ENCODE measurements at places on chromosomes 13 and 19.

DNA sequence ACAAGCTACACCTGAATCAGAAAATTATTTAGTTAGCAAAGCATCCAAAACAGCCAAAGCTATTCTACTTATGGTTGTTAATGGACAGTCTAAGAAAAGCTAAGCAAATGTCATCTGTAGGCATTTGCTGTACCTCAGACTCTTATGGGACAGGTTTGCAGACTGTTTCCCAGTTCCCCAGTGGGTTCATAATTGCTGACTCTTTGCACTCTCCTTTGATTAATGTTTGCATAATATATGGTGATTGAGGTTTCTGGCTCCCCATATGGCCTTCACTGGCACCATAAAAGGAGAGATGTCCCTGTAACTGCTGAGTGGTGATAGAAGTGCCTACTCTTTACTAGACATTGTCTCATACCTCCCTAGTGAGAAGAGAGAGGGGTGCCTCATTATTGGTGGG lies 142.1 kb downstream of the GPC6 start:
- DNase-seq: no peak

- DNase-seq: no peak
These were observed 110.4 kb downstream of the CRYL1 start for GRCh38 chr13:20415306-20415679.

DNA sequence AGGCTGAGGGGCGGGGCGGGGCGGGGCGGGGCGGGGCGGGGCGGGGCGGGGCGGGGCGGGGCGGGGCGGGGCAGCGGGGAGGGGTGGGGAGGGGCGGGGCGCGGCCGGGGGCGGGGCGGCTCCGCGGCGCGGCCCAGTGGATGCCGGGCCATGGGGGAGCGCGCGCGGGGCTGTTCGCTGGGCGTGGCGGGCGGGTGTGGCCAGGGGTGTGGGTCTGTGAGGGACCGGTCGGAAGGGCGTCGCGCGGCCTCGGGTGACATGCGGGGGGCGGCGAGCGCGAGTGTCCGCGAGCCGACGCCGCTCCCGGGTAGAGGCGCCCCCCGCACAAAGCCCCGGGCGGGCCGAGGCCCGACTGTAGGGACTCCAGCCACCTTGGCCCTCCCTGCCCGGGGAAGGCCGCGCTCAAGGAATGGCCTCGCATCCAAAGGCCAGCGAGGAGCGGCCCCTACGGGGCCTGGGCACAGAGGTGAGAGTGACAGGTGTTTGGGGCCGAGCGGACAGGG lies at the start of gene ZFP28:
TSS of gene ZFP28 (plus strand) at position 188 of the 503 bp plus-strand sequence. CDS start at position 259, 71 bp downstream.
- peak; percentile 71 for DNase-seq

- no peak for DNase-seq
These were observed 12.5 kb downstream of the FZR1 start for GRCh38 chr19:3518659-3519058.

DNA sequence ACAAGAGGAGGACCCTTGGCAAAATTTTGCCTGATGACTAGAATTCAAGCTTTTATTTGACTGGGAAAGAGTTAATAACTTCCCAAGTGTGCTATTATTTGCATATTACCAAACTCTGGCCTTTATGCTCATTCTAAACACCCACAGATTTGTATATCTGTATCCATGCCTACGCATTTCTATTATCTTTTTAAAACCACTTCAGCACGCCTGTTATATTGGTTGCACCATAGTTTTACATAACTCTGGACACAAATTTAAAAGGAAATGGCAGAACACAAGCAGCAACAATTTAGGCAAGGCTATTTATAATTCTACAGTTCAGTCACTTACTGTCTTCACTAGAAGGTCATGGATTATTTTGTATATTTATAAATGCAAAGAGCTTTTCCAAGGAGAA lies 3.7 kb upstream of the RASL11A start:
- DNase-seq: no peak

DNA sequence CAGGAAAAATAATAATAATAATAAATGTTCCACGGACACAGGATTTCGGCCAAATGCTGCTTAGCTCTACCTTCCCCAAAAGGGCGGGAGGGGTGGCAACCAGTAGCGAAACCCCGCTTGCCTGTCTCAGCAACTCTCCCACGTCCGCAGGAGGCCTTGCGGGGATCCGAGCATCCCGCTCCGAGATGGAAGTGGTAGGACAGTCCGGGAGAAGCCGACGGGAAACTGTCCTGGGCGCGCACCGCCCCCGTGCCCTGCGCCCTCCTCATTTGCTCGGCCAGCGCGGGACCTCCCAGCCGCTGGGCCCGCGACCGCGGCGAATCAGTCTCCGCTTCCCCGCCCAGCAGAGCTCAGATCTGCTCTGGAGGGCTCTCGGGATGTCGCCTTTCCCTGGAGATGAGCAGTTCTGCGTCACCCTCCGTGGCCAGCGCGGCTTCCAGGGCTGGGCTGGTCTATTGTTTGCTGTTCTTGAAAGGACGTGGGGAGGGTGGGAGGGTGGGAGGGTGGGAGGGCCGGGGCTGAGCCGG lies 48.9 kb upstream of the PABPC3 start:
- DNase-seq: no peak

DNA sequence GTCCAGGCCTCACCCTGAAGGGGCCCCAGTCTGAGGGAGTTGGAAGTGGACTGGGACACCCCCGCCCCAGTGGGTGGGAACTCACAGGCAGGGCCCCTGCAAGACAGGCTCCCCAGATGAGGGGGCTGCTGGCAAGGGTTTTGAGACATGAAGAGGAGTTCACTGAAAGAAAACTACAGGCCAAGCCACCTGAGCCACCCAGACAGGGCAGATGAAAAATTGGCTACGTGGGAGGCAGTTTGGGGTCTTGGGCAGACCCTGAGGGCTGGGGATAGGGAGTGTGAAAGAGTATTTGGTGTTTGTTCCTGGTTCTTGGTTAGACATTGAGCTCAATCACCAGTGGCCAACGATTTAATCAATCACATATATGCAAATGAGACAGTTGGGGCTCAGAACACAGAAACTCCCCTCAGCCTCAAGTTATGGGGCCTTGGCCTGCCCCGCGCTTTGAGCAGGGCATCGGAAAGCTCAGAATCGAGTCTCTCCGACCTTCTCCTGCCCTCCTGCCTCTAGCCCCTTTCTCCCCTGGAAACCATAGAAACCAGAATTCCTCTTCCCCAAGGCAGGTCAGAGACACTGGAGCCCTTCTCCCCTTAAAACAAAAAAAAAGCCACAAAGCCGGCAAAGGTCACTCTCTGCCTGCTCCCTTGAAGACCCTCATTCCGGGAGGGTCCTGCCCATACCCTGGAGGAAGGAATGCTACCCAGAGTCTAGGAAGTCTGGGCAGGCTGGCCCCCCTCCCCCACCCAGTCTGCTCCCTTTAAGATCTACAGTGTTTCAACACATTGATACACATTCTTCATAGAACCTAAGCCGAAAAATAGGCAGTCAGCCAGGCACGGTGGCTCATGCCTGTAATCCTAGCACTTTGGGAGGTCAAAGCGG lies 1.3 kb upstream of the ISYNA1 start:
- no peak for DNase-seq

GRCh38 chr19:1954532-1954933 lies 13.6 kb downstream of the CSNK1G2 start:
- no peak for DNase-seq

DNA sequence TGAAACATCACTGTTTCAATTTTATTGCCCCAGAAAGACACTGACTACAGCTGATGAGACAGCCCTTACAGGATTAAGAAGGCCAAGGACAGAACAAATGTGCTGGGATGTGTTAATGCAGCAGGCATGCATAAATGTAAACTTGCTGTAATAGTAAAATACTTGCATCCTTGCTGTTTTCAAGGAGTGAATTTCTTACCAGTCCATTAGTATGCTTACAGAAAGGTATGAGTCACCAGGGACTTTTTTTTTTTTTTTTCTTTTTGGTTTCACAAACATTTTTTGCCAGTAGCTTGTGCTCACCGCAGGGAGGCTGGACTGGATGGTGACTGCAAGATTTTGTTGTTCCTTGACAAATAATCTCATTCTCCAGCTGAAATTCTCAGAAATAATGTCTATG lies 55.1 kb downstream of the GPR180 start:
- peak; percentile 6 for DNase-seq

GRCh38 chr19:33394723-33395560 lies 21.4 kb downstream of the CEBPG start:
- DNase-seq: no peak

DNA sequence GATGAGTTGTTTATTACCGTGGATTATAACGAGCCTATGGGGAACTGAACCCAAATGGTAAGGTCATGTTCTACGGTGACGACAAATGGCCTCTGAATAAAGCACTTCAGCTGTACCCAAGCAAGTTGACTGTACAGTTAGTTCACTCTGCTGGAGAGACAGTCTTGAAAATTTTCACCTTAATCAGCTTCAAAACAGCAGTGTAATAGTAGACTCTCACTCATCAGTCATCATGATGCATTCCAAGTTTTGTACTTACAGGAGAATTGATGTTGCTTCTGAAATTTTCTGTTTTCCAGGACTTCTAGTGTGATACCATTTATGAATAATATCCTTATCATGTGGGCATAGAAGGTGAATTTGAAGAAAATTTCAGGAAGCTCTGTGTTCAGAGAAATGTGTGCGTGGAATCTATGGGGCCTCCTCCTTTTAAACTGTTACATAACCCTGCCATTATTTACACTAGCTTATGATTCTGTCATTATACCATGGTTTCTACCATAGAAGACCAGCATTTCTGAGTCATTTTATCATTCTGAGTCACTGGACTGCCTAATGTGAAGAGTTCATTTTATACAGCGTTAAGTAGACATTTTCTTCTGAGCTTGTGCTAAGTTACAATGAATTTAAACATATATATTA lies 96.9 kb downstream of the WDFY2 start:
- no peak for DNase-seq

GRCh38 chr13:70816853-70817252 lies 708.6 kb upstream of the KLHL1 start:
- no peak for DNase-seq

DNA sequence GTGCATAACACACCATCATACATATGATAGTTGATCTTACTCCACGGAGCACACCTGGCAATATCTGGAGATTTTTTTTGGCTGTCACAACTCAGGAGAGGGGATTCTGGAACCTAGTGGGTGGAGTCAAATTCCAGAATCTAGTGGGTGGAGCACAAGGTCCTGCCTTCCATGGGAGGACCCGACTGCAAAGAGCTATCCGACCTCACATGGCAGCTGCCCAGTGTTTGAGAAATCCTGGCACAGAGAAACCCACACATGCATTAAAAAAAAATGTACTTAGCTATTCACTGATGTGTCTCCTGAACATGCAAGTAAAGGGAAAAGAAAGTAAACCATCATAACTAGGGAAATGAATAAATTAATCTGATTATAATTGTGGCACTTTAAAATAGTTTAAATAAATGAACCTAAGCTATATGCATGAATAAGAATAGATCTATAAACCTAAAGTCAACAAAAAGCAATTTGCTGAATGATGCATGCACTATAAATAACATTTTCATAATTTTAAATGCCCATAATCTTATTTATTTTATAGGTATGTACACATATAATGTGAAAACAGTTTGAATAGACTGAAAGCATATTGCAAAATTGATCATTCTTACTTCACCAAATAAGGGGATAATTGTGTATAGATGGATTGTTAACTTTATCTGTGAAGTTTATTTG lies 300.3 kb downstream of the MYO16 start:
- no peak for DNase-seq

GRCh38 chr13:25281935-25282332 lies 5.4 kb downstream of the MTMR6 start:
- no peak for DNase-seq

DNA sequence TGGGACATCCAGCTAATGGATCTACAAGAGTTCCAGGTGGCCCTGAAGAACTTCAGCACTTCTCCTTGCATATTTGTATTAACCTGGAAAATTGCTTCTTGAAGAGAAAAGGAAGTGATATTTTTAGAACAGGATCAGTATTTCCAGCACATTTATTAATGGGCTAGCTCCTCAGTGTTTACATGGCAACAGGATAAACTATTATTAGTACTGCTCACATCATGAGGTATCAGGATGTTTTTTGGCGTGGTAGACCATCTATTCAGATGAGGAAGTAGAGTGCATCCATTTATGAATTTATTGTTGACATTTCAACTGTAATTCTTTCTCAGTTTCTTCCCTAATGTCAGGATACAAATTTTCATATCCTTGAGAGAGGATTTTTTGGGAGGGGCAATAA lies 144.4 kb downstream of the KCNRG start:
- DNase-seq: no peak

DNA sequence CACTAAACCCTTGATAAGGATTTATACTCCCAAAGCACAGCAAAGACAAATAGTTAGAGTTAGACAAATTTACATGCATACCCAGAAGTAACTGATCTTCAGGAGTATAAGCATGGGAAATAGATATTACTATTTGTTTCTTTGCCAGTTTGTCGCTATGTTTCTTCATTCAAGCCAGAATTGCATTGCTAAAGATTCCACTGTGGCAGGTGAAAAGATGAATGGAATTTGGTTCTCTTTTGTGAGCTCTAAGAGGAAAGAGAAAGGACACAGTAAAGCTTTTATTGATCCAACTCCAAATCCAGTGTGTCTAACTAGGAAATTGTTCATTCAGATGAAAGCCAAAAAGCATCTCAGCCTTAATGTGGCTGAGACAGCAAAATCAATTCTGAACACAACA lies 292.3 kb upstream of the SPRY2 start:
- DNase-seq: no peak

GRCh38 chr19:18251587-18252369 lies 22.5 kb downstream of the IQCN start:
- DNase-seq: peak; percentile 77

GRCh38 chr19:610071-610800 lies 20.6 kb downstream of the HCN2 start:
- peak; percentile 16 for DNase-seq

DNA sequence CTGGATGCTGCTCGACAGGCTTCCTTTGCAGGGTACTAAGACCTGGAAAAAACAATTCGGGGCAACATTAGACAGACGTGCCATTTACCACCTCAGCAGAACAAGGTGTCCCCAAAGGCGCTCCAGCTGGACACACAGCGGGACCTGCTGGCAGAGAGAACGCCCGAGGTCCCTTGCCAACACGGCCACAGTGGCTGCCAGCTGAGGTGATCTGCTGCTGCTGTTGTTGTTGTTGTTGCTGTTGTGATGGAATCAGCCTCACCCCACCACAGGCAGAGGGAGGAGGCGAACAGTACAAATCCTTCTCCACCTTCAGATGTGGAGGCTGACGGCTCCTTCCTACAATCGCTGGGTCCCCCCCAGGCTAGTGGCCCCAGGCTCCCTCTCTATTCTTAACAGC lies 25.2 kb downstream of the ANKRD27 start:
- no peak for DNase-seq

Data from stimulated activated CD4-positive, alpha-beta T cell treated with anti-CD3 and anti-CD28 coated beads, Interleukin-12 subunit alpha, Interleukin-12 subunit beta, amount 100 ng/mL, for 4 hours (primary cell).